ENCODE measurements at places on chromosomes 16 and 17.

DNA sequence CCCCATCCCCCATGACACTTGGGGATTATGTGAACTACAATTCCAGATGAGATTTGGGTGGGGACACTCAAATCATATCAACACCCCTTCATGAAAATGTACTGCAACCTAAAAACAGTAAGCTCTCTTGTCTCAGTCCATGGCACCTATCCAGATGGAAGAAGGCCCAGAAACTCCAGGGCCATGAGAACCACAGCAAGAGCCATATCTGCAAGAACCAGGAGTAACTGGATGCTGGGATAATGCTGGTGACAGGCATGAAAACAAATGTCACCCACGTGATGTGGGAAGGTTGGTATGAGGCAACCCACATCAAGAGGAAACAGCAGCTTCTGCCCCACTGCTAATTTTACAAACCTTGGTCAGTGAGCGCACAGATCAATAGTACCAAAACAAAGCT lies 400.1 kb upstream of the ERCC4 start:
- DNase-seq: no peak

GRCh38 chr17:55576237-55576995 lies 65.2 kb upstream of the SMIM36 start:
- peak; percentile 79 for DNase-seq

- DNase-seq: no peak
Measured at GRCh38 chr17:33201283-33201682, 91.8 kb downstream of the ASIC2 start.

GRCh38 chr16:30756781-30757100 lies 5.1 kb downstream of the CFAP119 start:
- DNase-seq: no peak

- no peak for DNase-seq
Measured at GRCh38 chr17:65023791-65024190, 32.7 kb downstream of the GNA13 start.

- DNase-seq: no peak
Measured at GRCh38 chr17:55898195-55898594, 147.3 kb downstream of the PCTP start.

- no peak for DNase-seq
Measured at GRCh38 chr16:73215678-73216377, 167.9 kb upstream of the ZFHX3 start.

DNA sequence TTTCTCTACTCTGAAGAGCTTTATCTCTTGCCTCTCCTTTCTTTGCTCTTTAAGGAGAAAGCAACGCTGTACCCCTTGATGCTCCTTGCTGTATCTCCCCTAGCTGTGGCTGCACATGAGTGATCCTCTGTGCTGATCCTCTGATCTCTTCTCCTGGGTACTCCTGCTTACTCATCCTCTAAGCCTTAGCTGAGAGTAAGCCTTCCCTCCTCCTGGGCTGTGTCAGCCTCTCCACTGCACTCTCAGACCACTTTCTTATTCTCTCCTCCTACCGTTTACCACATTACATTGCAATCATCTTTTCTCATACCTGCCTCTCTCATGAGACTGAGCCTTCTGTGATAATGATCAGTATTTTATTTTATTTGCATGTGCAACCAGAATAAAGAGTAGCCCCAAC lies 25.1 kb downstream of the SOX9 start:
- DNase-seq: no peak

DNA sequence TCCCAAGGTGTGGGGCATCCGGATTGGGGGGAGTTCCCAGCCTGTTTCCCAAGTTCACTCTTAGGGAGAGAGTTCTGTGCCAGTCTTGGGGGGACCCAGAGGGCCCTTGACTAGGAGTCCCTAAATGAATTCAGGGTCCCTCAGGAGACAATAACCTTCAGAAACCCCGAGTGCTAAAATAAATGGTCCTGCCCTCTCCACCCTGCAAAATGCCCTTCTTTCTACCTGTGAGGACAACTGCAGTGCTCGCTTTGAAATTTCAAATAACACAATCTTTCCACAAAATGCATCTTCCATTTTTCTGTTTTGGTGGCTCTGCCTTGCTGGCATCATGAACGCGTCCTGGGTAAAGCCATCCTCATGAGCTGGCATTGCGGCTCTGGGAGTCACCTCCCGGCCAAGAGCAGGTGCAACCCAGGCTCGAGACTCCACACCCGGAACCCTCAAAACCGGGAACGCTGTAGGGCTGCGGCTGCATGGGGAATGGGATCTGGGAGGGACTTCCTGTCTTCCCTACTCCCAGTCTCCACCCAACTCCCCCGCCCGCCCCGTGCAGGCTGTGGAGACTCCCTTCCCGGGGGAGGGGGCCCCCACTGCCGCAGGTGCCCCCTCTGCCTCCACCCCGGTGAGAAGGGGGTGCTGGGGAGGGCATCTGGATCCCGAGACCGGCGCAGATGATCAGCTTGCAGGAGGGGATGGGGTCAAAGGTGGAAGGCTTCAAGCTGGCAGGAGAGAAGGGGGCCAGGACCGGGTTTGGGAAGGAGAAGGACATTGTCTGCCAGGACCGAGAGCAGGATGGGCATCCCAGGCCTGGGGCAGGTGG lies at the start of gene ZNF205:
Gene ZNF205 (plus strand): TSS at position 529 of the 823 bp plus-strand sequence. CDS start 845 bp downstream, outside the sequence.
- no peak for DNase-seq

GRCh38 chr17:80882323-80882722 lies 109.3 kb upstream of the CHMP6 start:
- DNase-seq: no peak

DNA sequence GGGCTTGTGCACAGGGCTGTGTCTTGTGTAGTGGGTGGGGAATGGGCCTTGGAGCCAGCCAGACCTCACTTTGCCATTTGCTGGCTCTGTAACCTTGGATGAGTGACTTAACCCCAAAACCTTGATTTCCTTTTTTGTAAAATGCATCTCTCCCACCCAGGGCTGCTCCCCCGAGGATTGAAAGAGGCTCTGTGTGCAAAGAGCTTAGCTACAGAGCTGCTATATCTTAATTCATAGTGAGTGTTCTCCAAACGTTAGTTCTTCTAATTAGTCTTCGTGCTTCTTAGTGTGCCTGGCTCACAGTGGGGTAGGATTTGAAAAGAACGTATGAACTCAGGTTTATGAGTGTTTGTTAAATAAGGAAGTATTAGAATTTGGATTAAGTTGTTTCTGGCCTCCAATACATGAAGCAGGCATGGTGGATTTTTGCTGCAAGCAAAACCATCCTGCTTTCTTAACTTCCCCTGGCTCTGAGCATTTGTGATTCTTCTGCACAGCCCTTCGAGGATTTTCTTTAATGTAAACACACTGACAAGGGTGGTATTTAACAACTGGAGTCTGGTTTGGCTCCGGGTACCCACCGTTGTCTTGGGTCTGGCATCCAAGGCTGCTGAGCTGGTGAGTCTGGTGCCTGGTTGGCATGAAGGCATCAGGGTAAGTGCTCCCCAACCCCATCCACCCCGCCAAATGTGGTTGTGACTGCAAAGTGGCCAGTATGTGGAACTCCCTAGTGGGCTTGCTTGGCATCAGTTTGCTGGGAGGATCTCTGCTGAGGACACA lies 29.7 kb downstream of the KSR1 start:
- no peak for DNase-seq

GRCh38 chr16:89192956-89193575 lies 7.3 kb downstream of the SLC22A31 start:
- DNase-seq: no peak

Data from muscle of back (tissue), 13 donors.